Neuronal stem cell (in vitro differentiated cells): ENCODE measurements at places on chromosomes 7 and 10.

GRCh38 chr7:151550656-151551286 lies 31.1 kb upstream of the RHEB start:
- DNase-seq: no peak

GRCh38 chr10:129390147-129390546 lies 76.9 kb upstream of the MGMT start:
- no peak for DNase-seq

GRCh38 chr7:64625114-64626082 lies 40.5 kb upstream of the ZNF107 start:
- DNase-seq: no peak

GRCh38 chr10:71266147-71266917 lies 52.7 kb upstream of the SLC29A3 start:
- DNase-seq: no peak

GRCh38 chr10:62075912-62076311 lies 174.4 kb downstream of the ARID5B start:
- no peak for DNase-seq

DNA sequence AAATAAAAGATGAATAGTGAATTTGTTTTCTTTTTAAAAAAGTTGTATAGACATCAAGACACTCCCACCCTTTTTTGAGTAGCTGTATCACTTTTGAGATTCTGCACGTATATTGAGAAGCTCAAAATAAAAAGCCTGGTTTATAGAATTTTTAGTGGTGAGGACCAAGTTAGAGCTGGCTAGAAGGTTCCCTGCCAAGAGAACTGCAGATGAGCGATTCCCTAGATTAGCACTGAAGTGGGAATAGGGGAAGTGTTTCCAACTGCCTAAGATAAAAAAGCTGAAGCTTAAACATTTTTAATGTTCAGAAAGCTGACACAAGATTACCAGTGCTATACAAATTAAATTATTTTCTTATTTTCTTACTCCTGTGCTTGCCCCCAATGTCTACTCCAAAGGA lies 135.7 kb upstream of the TMEM229A start:
- DNase-seq: no peak

- no peak for DNase-seq
Measured at GRCh38 chr10:124262971-124263370, 155.8 kb downstream of the OAT start.

- DNase-seq: no peak
Measured at GRCh38 chr7:129421717-129422250, 12.4 kb upstream of the STRIP2 start.

DNA sequence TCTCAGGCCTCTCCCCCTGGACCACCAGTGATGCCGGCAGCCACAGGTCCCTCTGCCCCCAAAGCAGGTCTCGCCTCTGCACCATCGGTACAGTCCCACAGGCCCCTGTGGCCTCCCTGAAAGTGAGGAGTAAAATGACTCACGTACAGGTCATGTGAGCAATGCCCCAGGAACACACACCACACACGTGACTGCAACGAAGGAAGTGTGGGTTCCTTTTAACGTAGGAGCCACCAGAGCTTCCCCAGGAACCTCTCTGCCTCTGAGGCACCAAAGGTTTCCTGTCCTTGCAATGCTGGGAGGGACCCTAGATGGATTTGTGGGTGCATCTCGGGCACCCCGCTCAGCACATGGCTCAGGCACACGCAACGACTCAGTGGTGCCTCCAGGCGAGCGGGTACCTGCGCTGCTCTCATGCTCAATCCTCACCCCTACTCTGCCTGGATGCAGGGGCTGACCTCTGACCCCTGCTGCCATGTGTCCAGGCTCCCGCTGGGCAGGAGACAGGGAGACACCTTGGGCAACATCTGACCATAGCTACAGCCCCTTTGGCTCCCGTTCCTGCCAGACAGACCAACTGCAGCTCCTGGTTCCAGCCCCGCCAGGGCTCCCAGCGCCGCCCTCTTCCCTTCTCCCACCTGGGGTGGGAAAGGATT lies 120.7 kb downstream of the PRKAG2 start:
- no peak for DNase-seq

- DNase-seq: peak; percentile 69
Measured at GRCh38 chr7:42522227-42522991, 285.4 kb upstream of the GLI3 start.

DNA sequence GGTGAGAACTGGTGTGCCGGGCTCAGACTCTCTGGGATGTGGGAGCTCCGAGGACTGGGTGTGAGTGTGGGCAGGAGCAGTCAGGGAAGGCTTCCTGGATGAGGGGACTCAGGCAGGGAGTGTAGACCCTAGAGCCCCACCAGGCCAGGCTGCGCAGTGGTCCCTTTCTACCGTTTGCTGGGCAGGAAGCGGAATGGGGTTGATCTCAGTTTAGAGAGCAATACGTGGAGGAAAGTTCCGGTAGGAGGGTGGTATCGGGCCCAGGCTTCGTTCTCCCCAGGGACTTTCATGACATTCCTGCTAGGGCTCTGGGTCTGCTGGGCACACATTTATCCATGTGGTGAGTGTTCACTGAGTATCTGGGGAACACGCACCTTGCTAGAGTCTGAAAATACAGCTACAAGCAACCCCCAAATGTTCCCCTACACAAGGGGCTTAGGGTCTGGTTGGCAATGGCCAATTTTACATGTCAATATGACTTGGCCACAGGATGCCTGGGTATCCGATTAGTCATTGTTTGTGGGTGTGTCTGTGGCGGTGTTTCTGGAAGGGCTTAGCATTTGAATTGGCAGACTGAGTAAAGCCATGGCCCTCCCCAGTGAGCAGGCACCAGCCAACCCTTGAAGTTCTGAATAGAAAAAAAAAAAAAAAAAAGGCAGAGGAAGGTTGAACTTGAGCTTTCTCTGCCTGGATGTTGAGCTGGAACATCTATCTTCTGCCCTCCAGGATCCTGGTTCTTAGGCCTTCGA lies 20.8 kb downstream of the GHRHR start:
- DNase-seq: no peak

- no peak for DNase-seq
Measured at GRCh38 chr7:140659856-140660255, 12.9 kb upstream of the ADCK2 start.

DNA sequence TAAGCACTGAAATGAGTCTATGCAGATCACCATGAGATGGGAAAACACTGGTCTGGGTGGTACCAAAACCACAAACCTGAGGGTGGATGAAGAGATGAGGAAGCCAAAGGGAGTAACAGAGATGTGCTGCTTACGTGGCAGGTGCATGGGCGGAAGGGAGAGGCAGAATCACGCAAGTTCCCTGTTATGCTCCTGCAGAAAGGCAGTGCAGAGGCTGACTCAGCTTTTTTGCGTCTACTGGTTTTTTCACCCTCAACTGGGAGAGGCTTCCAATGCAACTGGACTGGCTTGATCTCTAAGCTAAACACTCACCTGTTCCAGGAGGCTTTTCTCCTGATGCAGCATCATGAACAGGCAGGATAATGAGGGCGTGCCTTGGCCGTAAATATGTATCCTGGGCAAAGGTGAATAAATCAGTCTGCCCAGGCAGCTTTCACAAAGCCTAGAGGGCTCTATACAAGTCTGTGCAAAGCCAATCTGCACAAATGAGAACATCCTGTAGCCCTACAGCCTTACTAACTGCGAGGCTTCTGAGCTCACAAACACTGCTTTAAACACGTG lies 95.4 kb upstream of the AFAP1L2 start:
- no peak for DNase-seq

- peak; percentile 41 for DNase-seq
Measured at GRCh38 chr10:114548662-114549061, 109.4 kb downstream of the ABLIM1 start.

DNA sequence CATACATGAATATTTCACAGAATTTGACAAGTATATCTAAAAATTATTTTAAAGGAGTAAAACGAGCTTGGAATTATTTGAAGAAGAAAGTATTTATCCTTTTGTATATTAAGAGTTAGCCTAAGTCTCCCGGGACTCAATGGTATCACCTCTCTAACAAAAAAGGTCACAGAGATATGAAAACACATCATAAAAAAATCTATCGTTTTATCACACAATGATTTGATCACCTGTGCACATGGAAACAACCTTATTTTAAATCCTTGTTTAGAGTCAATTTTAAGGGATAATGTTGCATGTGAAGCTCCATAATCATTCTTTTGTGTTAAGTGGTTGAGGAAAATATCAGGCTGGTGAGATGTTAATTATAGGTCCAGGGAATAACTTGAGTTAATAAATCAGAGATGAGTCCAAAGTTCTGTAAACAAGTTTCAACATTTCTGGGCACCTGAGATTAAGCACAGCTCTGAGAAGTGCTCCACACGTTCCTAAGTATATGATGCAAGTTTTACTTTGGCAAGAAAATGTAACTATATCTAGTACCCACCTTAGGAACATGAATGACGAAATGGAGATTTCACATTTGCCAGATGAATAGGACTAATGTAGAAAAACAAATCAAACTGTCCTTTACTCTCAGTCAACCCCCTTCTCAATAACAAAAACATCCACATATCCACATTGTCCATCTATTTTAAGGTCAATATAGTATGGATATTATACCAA lies 148.5 kb upstream of the AKR1E2 start:
- no peak for DNase-seq

DNA sequence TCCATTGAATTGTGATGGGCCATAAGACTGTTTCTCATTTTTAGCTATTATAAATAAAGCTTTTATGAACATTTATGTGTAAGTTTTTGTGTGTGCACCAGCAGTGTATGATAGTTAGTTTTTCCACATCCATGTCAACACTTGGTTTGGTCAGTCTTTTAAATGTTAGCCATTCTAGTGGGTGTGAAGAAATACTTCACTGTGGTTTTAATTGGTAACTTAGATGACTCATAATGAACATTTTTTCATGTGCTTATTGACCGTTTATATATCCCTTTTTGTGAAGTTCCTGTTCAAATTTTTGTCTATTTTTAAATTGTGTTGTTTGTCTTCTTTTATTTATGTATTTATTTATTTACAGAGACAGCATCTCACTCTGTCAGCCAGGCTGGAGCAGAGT lies 23.6 kb upstream of the PDK4 start:
- DNase-seq: no peak

DNA sequence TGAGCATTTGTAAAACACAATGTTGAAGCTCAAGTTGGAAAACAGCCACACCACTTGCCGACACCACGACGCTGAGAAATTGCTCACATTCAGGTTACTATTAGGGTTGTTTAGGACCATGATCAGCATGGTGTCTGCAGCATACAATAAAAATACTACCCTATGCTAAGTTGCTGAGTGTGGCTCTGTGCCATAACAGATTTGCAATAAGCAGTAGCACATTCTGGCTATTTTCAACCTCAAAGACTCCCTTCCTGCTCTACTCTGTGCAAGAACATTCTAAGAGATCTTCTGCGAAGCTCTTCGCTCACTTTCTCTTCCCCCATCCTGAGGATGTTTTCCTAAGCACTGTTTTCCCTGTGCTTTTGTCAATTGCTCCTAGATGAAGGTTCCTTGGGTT lies 38.3 kb downstream of the GPAM start:
- DNase-seq: no peak

DNA sequence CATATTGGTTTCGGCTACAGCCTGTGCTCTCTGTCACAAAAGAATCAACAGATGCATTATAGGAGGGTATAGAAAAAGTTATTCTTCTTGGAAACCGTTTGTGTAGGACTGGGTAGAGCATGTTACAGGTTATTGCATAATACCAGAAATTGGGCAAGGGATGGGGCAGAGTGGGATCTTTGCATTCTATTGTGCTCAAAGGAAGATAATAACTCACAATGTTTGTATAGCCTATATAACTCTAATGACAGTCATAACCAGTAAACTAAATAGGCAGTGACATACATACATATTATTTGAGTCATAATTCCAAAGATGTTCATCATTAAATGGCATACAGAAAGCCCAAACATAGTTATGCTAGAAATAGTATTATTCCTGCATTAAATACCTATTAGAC lies 179.7 kb downstream of the XPNPEP1 start:
- no peak for DNase-seq

DNA sequence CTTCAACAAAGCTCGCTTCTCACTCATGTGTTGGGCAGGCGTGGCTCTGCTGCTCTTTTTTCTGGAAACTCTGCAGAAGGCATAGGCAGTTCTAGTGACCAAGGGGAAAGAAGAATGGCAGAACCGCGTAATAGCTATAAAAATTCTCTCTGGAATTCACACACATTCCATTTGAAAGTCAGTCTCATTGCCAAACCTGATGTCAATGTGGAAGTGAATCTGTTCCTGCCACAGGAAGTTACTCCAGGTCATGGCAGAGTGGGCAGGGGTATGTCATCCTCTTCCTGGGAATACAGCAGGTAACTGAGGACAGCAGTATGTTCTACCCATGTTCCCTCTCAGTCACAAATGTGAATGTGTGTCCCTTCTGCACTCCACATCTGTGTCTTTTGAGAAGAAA lies 8.2 kb upstream of the PAXIP1 start:
- no peak for DNase-seq

- DNase-seq: no peak
Measured at GRCh38 chr10:118193642-118194041, 146.9 kb upstream of the RAB11FIP2 start.

DNA sequence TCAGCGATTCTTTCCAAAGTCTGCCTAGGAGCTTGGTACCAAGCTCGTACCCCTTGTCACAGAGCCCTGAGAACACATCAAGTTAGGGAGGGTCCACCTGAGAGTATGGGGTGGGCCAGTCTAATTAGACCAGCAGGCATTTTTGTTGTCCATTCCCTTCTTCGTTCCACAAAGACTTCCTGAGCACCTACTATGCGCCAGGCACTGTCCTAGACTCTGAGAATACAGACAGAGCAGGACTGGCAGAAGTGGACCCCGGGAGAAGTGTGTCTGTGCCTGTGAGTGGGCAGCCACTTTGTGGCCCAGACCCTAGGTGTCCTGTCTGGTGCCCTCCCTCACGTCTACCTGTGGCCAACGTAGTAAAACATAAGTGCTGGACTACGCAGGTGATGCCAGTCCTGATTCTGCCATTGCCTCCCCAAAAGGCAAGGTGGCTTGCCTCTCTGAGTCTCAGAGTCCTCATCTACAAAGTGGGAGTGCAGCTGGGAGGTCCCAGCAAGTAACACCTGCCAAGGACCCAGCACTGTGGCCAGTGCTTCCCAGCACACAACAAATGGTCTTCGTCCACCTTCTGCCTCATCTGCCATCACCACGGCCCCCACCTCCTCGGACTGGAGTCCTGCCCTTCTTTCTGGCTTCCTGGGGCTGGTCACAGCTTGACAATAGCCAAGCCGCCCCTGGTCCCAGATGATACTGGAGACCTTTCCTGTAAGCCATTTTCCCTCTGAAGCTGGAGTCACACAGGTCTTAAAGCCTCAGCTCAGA lies 54.3 kb upstream of the DUSP5 start:
- no peak for DNase-seq

- DNase-seq: no peak
Measured at GRCh38 chr7:12708314-12708713, 20.9 kb downstream of the ARL4A start.

- no peak for DNase-seq
Measured at GRCh38 chr7:139271718-139272628, 40.9 kb downstream of the UBN2 start.

- DNase-seq: no peak
Measured at GRCh38 chr7:150553163-150553562, 14.0 kb upstream of the GIMAP4 start.
